ENCODE measurements at places on chromosomes 16 and 17.

DNA sequence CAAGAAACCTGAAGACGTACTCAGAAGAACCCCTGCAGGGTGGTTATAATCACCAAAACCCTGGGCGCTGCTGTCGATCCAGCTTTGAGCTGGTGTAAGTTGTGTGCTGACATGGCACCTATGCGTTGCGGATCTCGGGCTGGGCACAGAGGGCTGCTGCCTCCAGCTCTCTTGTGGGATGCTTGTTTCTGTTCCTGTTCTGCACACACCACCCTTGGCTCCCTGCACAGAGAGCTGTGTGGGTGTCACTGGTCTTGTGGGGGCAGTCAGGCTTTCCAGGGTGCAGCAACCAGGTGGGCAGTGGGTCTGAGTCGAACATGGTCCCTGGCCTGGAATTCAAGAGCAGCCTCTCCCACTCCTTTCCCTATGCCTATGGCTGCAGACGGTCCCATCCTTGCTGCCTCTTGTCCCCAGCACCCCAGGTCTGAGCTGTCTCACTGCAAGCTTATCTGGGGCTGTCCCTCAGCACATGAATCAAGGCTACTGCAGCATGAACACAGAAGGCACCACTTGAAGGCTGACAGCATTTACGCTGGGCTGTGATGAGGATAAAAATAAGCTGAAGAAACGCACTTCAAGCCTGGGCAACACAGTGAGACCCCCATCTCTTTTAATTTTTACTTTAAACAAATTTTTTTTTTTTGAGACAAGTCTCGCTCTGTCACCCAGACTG, 20.1 kb downstream of the ZNF276 start:
- no peak for DNase-seq

DNA sequence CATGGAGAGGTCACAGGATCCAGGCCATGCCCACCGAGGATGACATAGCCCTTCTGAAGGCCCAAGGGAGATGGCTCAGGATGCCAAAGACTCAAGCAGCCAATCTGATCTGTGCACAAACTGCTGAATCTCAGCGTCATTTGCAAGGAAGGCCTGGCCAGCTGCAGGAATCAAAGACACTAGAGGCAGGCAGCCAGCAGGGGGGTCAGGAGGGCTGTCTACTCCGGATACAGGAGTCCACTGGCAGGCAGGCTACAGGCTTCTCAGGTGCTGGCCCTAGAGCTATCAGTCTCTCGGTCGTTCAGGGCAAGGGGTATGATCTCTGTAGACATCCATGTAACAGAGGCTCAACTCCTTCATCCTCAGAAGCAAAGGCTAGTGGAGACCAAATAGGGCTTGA, 1735.3 kb downstream of the TP53TG3F start:
- no peak for DNase-seq

DNA sequence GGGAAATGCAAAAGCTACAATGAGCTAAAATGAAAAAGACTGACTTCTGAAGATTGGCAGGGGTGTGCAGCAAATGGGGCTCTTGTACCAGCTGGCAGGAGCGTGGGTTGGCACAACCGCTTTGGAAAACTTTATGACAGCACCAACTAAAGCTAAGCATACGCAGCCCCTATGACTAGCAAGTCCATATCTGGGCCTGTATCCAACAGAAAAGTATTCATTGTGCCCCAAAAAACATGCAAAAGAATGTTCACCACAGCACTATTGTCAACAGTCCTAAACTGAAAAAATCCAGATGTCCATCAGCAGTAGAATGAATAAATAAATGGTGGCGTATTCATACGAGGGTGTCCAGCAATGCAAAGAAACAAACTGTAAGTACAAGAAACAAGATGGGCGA, 22.6 kb upstream of the ITGA3 start:
- DNase-seq = no peak

- no peak for DNase-seq
These were observed 27.8 kb downstream of the CASKIN2 start for GRCh38 chr17:75487351-75488070.

DNA sequence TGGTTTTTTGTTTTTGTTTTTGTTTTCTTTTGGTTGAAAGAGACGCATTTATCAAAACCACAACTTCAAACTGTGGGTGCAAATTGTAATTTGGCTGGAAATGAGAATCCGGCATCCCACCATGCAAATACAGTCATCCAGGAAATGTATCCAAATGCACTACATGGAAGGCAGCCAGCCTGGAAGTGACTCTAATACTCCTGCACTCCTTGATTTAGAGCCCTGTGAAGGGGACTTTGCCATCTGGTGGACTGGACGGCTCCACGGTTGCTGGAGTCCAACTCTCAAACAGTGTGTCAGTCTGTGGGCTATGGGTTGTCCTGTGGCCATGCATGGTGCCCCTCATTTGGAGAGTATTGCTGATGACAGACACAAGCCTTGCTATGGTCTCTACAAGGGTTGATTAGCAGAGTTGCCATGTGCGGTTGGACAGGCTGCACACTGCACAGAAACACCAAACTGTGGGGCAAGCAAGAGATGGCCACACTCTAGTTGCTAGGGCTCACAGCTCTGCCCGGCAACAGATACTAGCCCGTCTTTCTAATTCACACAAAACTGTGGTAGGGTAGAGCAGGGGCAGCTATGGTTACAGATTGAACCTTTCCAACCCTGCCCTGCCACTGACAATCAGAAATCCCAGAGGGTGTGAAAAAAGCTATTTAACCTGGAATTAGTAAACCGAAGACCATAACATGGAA, 62.4 kb downstream of the VAT1L start:
- no peak for DNase-seq

- DNase-seq = no peak
These were observed 33.7 kb upstream of the MFSD6L start for GRCh38 chr17:8832711-8833352.

DNA sequence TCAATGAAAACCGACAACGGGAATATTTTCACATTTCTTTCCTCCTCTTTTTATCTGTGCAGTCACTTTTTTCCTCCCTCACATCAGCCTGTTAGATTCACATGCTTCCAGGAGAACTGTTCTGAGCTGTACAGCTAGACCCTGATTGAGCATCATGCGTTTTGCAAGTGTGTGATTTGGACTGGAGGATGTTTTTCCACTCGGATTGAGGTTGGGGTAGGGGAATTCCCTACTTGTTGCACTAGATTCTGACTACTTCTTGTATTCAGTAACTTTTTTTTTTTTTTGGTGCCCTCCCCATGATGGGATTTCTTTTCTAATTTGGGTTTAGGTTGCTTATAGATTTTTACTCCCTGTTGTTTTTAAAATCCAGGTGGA, 4.8 kb downstream of the MSI2 start:
- no peak for DNase-seq

DNA sequence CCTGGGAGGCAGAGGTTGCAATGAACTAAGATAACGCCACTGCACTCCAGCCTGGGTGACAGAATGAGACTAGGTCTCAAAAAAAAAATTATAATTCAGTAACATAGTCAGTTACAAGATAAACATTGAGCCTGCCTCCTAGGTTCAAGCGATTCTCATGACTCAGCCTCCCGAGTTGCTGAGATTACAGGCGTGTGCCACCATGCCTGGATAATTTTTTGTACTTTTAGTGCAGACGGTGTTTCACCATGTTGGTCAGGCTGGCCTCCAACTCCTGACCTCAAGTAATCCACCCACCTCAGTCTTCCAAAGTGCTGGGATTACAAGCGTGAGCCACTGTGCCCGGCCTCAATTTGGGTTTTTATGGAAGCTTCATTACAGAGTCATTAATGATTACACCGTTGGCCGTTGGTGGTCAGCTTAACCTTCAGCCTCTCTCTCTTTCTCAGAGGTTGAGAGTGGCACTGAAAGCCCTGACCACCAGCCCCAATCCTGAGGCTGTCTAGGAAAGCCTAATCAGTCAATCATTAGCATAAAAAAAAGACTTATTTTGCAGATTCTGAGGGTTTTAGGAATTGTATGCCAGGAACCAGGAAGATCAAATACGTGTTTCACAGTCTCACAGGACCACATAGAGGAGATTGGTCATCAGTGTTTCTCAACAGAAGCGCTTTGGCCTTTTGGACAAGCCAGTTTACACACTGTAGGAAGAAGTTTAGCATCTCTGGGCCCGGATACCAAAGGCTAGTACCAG, 1.3 kb upstream of the LRRC37A3 start:
- DNase-seq = no peak

- peak; percentile 55 for DNase-seq
These were observed 27.5 kb downstream of the OMG start for GRCh38 chr17:31269578-31269983.

GRCh38 chr16:88487124-88487432, 34.0 kb downstream of the ZFPM1 start:
- no peak for DNase-seq

GRCh38 chr17:70717042-70717441, 547.7 kb downstream of the KCNJ2 start:
- DNase-seq = no peak

- DNase-seq = no peak
These were observed 4.1 kb downstream of the SMTNL2 start for GRCh38 chr17:4588391-4588790.

- peak; percentile 72 for DNase-seq
These were observed at the start of gene DNAH2 for GRCh38 chr17:7716901-7717755. DNAH2 (plus strand) TSS chr17:7717744; CDS start chr17:7719735, 1,991 bp downstream.

- DNase-seq = no peak
These were observed 14.3 kb downstream of the HBQ1 start for GRCh38 chr16:194516-194915.
